ENCODE measurements at places on chromosomes 16 and 17.

GRCh38 chr16:27175888-27176287 lies 27.4 kb upstream of the KDM8 start:
- DNase-seq, result no peak

GRCh38 chr16:56329887-56330286 lies 95.5 kb downstream of the AMFR start:
- no peak for DNase-seq

GRCh38 chr16:77856438-77857160 lies 68.2 kb downstream of the VAT1L start:
- DNase-seq, result no peak

DNA sequence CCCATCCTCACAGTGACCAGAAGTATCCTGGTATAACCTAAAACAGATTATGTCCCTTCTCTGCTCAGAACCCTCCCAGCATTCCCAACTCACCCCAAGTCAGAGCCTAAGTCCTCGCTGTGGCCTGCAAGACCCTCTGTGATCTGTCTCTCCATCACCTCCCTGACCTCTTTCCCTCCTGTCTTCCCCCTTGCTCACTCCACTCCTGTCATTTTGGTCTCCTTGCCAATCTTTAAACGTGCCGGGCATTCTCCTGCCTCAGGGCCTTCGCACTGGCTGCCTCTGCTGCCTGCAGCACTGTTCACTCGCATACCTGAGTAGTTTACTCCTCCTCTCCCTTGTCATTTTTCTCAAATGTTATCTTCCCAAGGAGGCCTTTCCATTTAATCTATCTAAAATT lies 97.7 kb downstream of the GSG1L start:
- DNase-seq, result no peak

DNA sequence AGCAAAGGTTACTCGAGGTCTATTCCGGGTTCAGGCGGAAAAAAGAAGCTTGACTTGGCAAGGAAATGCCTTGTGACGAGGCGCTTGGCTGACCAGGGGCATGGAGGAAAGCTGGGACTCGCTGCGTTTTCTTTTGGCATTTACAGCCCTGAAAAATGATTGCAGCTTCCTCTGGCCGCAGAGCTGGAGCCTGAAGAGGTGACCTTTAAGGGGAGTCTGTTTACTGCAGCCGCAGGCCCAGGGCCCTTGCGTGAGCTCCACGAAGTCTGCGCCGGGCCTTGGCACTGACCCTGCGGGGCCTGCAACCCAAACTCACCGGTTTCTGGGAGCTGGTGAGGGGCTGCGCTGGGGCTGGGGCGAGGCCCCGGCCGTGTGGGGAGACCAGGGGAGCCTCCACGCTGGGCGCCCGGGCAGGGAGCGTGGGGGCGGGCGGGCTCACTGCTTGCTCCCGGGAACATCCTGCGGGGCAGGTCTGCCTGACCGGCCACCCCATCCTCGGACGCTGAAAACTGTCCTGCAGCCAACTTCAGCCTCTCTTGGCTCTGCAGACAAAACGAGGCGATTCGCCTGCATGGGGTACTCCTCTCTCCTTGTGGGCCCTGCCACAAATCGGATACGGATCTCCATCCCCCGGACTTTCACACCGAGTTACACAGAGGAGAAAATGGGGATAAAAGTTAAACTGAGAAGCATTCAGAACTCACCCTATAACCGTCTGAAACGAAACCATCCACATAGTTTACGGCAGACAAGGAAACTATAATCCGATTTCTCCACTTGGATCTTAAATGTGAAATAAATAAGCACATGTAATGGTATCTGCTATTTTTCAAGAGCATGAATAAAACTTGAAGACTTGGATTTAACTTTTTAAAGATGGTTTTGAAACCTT lies 206.3 kb upstream of the FOXF1 start:
- no peak for DNase-seq

DNA sequence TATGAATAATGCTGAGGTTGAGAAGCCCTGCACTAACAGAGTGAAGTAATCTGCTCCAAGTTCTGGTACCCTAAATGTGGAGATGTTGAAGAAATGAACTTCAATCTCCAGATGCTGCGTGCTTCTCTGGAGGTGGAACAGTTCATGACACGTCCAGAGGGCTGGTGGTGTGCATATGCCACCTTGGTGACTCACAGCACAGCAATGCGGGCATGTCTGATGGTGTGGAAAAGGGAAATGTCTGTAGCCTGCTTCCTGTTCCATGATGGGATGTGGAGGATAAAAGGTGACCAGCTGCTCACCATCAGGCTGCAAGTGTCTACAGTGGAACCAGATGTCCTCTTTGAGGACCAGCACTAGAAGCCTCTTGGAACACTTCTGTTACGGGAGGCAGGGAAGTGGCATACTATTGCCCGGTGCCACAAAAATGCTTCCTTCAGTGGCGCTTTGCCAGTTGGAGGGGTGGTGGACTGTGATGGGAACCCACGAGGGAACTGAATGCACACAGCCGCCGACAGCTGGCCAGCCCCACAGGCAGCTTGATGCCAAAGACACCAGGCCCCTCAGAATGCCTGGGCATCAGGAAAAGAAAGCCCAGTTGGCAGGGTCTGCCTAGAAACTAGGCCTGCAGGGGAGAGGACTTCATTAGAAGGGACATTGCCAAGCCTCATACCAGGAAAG lies 19.9 kb downstream of the SNX11 start:
- DNase-seq, result no peak

DNA sequence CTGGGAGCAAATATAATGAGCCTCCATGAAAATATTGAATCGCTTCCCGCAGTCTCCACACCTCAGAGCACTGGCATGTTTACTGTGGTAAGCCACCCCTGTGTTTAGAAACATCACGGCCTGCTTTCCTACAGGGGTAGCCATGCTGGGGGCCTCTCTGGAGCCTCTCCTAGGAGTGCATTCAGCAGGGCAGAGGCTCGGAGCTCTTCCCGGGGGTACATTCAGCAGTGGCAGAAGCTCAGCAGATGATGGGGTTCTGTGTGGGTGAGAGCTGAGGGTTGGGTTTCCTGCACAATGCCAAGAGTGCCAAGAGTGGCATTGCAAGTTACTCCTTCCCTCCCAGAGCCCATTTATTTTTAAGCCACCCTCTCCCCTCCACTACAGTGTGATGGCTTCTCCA lies 386.6 kb downstream of the SEC14L1 start:
- peak; percentile 26 for DNase-seq

- peak; percentile 75 for DNase-seq
Observed at GRCh38 chr17:77829843-77830799, 128.4 kb upstream of the TNRC6C start.

DNA sequence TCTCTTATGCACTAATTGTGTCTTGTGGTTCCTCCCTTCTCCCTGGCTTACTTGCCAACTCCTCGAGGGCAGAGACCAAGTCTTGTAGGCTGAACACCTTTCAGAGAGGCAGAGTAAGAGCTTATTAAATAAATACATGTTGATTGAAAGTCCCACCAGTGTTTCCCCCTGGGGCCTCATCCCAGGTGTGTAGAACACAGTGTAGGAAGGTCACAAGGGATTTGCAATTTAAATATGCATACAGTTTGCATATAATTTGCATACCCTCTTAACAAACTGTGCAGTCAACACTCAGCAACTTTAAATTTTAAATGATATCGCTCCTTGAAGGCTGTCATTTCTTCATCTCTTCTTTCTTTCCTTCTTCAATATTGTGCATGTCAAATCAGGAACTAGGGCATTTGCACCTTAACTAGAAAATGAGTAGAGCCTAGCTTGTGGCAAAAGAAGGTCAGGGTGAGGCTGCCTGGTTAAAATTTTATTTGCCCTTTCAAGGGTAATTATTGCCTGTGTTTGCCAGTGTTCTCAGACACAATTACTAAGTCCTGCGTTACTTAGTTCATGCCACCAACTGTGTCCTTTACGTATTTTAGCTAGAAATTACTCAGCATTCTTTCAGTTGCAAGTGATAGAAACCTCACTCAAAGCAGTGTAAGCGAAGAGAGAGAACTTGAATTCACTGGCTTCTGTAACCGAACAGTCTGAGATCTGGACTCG lies 465.7 kb downstream of the HAPSTR1 start:
- no peak for DNase-seq

- DNase-seq, result no peak
Observed at GRCh38 chr17:69423450-69423849, 9.0 kb downstream of the MAP2K6 start.

GRCh38 chr17:8818047-8818446 lies 18.9 kb upstream of the MFSD6L start:
- no peak for DNase-seq

- DNase-seq, result no peak
Observed at GRCh38 chr17:27326051-27326450, 32.1 kb downstream of the WSB1 start.

DNA sequence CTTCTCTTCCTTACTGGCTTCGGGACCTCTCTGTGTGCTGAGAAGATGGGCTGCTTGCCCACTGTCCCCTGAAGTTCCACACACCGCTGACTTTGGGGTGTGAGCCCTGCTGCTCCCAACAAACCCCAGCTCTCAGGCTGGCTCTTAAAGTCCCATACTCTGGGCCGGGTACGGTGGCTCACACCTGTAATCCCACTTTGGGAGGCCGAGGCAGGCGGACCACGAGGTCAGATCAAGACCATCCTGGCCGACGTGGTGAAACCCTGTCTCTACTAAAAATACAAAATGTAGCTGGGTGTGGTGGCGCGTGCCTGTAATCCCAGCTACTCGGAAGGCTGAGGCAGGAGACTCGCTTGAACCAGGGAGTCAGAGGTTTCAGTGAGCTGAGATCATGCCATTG lies 17.2 kb downstream of the CD7 start:
- no peak for DNase-seq

GRCh38 chr17:50152736-50153135 lies 2.3 kb upstream of the PPP1R9B start:
- no peak for DNase-seq

GRCh38 chr17:55427587-55427882 lies 5.9 kb upstream of the MMD start:
- DNase-seq, result no peak

- no peak for DNase-seq
Observed at GRCh38 chr16:52114379-52114778, 432.6 kb downstream of the TOX3 start.

DNA sequence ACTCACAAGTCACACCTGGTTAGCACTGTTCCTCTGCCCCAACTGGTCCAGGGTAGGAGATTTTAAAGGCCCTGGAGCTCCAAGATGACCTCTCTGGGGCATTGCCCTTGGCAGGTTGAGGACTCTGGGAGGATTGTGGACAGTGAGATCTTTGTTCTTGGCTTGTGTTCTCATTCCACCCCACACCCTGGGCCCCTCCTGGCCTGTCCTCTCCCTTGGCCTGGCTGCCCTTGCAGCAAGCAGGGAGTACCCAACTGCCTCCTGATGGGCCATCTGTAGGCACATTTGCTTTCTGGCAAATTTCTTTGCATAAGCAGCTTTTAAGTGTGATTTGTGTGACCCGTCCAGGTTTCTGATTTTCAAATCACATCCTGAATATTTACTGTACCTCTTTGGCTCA lies 239.6 kb downstream of the UTP18 start:
- peak; percentile 53 for DNase-seq

DNA sequence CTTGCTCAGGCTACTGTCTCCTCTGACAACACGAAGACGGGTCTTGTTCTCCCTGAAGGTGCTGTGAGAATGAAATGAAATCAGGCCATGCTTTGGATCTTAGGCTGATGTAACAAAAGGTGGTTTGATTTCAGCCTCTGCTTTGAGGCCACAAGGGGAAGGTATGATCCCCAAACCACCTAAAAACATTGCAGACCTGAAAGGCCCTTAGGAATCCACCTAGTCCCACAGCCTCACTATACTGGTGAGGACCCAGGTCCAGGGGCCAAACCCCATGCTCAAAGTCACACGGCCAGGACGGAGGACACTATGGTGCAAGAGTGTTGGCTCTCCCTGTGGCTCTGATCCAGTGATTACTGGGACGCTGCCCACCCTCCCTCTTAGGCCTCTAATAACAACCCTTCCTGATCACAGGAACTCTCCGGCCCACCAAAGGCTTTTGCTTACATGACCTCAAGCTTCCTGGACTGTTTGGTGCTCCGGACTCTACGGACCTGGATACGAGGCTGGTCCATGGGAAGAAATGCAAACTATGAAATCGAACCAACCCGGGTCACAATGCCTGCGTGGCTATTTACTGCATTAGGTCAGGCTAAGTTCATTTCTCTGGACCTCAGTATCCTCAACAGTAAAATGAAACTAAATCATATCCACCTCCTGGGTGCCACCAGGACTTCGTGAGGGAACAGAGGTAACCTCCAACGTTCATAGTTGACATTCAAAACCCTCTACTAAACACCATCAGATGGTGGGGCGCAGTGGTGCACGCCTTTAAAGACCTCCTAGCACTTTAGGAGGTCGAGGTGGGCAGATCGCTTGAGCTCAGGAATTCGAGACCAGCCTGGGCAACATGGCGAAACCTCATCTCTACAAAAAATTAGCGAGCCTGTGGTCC lies 1.5 kb downstream of the TRIM25 start:
- DNase-seq, result no peak

DNA sequence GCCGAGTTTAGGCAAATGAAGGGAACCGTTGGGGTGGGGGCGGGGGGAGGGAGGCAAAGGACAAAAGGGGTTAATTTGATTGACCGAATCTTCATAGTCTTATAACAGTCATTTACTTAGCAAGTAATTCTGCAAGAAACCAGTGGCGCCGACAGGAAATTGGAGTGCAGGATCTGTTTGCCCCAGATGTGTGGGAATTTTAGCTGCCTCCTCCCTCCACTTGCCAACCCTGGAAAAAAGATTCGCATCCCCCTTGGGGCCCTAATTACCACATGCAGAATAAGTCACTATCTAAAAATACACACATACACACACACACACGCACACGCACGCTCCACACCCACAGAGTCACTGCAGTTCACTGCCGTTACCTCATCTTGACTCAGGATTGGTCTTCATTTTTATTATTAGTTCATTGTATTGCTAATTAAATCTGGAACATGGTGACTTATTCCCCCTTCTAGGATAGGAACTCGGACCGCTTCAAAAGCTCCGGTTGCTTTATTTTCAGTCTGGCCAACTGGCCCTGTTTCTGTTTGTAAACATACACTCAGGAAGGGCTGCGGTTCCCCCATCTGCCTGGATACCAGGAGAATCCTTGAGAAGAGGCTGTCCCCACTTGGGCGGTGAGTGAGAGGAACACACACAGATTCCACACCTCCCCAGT lies 241.6 kb upstream of the SALL1 start:
- no peak for DNase-seq

DNA sequence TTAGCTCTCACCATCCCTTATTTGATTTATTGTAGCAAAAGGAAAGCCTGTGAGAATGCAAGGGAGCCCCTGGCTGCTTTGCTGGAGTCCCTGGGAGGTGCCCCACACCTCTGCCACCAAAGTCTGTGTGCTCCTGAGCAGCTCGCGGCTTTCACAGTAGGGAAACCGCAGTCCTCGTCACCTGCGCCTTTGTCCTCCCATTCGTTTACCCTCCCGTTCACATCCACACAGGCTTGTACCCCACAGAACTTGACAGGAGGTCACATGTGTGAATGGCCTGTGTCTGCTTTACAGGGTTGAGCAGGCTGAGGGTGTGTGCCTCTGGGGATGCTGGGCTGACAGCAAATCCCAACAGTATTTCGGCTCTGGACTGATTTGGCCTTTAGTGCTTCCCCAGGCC lies 152.5 kb downstream of the LGALS9B start:
- DNase-seq, result no peak

GRCh38 chr16:77637940-77638339 lies 84.4 kb upstream of the NUDT7 start:
- no peak for DNase-seq

GRCh38 chr17:1473170-1473569 lies 17.1 kb upstream of the CRK start:
- DNase-seq, result no peak
